ENCODE measurements at places on chromosomes 11 and 22. TPM values are rescaled to one million over a fixed set of nuclear protein-coding genes. Genes with fewer than 3 reads are reported as not detected.

DNA sequence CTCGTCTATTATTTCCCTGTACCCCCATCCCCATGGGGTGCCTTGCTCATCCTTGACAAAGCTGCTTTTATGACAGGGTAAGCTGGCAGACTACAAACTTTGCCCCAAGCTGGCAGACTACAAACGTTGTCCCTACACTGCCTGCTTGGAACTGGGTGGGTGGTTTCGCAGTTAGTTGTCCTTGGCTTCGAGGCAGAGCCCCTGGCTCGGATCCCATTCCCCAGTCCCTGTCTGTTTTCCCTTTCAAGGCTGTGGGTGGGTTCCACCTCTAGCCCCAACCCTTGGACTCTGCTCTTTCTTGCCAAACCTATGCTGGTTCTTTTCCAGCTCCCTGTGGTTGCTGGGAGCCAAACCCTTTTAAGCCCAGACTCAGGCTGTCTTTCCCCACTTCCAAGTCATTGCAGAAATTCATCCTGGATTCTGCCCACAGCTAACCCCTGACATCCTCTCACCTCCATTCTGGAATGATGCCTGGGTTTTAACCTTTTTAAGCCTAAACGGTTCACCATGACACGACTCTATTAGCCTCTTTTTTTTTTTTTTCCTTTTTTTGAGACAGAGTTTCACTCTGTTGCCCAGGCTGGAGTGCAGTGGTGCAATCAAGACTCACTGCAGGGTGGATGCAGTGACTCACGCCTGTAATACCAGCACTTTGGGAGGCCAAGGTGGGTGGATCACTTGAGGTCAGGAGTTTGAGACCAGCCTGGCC lies 9.2 kb upstream of the RBM14 start:
- DNase-seq = peak; percentile 65

DNA sequence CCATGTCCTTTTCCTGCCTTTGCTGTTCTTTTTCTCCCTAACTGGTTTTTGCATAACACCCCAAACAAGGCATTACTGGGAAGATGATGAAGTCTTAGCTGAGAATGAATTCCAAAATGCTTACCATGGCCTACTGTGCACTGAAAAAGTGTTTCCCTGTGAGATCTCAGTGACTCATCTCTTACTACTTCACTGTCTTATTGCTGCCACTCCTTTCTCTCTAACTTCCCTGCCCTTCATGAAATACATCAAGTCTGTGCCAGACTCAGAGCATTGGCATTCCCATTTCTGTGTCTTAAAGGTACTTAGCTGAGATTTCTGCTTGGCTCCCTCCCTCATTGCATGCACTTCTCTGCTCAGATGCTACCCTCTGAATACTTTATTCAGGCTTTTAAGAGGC lies 49.1 kb upstream of the MUC15 start:
- DNase-seq = peak; percentile 44

MAPK8IP2 gene
- 5.5 TPM for total RNA-seq

- DNase-seq = no peak
These were observed 23.2 kb upstream of the BIRC3 start for GRCh38 chr11:102293873-102294601.

RAC2 gene
- 16.2 TPM for total RNA-seq

KCNQ1 gene
- total RNA-seq = not detected

ACR gene
- not detected for total RNA-seq

- no peak for DNase-seq
These were observed 37.0 kb upstream of the PRDM11 start for GRCh38 chr11:45109400-45109799.

DNA sequence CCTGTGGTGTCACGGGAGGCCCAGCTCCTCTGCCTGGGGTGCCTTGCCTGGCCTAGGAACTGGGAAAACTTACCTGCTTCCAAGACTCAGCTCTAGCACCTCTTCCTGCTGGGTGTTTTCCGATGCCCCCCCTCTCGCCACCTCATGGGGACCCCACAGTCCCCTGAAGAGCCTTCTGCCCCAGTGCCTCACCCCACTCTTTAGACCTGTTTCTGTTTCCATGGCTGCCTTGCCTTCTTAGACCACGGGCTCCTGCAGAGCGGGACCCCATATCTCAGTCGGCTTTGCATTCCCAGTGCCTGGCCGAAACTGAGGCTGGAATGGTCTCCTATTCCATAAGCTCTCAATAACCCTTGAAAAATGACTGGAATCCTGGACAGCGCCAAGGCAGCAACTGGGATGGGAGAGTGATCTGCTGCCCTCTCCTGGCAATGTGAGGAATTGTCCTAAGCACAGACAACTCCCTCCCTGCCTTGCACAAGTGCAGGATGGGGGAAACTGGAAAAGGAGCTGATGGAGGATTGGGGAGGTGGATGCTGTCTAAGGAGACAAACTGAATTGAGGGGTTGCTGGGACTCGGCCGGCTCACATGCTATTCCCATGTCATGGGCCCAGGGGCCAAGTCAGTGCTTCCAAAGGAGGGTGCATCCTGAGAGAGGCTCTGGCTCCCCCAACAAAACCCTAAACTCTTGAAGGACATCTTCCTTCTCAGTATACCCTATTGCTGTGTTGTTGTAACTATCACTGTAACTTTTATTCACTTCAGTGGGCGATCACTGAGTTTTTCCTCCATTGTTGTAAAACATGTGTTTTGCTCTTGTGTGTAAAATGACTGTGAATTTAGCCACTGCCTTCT lies 26.6 kb upstream of the IL17RA start:
- peak; percentile 60 for DNase-seq

- no peak for DNase-seq
These were observed 757.5 kb downstream of the NELL1 start for GRCh38 chr11:21426931-21427330.

- no peak for DNase-seq
These were observed 1.8 kb downstream of the SYTL2 start for GRCh38 chr11:85809191-85809590.

DNA sequence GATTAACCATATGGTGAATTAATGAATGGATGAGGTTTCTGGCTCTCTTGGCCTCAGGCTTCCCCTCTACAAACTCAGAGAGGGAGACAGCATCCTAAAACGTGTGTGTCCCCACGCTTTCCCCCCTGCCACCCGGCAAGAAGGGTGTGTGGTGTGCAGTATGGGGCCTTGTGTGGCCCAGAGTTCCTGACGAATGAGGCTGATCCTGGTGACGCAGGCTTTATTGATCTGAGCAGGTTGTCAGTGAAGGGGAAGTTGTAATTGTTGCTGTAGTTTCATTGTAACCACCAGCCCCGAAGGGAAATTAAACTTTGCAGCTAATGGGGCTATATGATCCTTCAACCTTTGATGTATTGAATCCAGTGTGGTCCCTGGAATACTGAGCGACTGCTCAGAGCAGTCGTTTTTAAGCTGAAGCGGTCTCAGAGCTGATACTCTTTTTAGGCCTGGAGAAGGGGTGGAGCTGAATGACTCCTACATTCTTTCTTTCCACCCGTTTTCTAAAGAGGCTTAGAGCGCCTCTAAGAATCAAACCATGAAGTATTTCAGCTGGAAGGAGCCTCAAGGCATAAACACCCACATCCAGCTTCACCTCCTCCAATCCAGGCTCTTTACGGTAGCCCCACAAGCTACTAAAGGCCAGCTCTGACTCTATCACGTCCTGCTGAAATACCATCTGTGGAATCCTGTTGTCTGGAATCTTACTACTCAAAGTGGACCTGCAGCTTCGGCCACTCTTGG lies 284.7 kb downstream of the MIAT start:
- no peak for DNase-seq

OR51B5 gene
- total RNA-seq = not detected

FBLN1 gene
- total RNA-seq = 85.4 TPM

- no peak for DNase-seq
These were observed 44.7 kb downstream of the MICAL2 start for GRCh38 chr11:12154871-12155668.

DGCR8 gene
- total RNA-seq = 8.8 TPM

DNA sequence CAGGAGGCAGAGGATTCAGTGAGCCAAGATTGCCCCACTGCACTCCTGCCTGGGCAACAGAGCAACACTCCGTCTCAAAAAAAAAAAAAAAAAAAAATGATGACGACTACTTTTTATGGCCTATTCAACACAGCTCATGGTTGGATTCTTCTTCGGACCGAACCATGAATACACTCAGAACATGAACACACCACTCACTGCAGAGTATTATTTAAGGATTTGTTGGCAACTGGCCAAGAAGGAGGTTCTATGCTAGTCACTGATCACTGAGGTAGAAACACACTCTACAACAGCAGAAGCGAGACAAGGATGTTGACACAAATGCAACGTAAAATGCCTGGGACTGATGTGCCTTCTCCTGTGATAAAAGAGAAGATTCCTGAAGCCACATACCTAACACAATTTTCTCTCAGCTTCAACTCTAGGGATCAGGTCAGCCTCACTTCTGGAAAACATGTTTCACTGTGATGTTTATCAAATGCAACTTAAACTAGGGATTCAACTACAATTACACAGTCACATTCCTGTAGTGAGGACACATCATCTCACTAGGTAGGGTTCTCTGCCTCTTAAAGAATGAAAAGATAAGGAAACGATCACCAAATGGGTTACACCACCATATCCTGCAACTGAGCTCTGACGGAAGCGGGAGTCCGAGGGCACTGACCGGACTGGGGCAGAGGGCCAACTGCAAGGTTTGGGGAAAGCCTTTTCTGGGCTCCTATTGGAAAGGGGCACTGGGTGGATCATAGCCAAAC lies 82.5 kb downstream of the SGSM3 start:
- DNase-seq = no peak

- peak; percentile 40 for DNase-seq
These were observed 18.4 kb downstream of the TUB start for GRCh38 chr11:8099291-8099899.

DNA sequence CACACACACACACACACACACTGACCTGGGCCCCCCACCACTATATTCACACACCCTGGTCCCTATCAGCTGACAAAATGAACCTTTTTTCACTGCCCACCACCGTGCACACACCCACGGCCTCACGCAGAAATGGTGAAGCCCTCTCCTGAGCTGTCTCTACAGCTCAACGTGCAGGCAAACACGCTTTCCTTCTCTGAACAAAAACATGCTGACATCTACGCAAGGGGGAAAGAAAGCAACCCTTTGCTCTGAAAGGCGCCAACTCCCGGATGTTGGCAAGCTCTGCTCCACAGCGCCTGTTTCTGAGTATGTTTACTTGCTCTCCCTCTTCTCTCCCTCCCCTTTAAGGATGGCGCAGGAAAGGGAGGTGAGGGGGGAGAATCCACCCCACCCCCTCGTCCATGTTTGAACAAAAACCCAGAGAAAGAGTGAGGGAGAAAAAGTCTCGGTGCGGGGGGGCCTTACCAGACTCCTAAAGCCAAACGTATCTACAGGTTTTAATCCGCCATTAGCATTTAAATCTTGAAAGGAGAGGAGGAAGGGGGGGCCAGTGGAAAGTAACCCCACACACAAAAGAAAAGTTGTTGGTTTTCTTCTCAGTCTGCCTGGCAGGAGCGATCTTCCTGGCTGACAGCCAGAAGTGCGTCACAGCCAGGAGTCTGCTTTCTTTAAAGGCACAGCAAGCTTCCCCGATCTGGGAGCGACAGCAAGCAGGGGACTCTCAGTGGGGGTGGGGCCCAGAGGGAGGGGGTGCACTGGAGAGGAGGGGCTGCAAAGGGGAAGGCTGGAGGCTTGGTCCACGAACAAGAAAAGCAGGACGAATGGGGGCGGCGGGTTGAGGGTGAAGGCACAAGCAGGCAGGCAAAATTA lies 39.6 kb downstream of the NUMA1 start:
- DNase-seq = peak; percentile 95

OR5A1 gene
- total RNA-seq = not detected

IGLL1 gene
- total RNA-seq = not detected

- no peak for DNase-seq
These were observed 81.4 kb upstream of the AKIP1 start for GRCh38 chr11:8829556-8829955.

FAM83F gene
- not detected for total RNA-seq

GRCh38 chr11:44793350-44794090 lies 66.8 kb downstream of the TSPAN18 start:
- DNase-seq = no peak

- no peak for DNase-seq
These were observed 9.9 kb upstream of the CUL5 start for GRCh38 chr11:107998761-107999160.

APOBEC3C gene
- total RNA-seq = 3.5 TPM

DCHS1 gene
- not detected for total RNA-seq

DNA sequence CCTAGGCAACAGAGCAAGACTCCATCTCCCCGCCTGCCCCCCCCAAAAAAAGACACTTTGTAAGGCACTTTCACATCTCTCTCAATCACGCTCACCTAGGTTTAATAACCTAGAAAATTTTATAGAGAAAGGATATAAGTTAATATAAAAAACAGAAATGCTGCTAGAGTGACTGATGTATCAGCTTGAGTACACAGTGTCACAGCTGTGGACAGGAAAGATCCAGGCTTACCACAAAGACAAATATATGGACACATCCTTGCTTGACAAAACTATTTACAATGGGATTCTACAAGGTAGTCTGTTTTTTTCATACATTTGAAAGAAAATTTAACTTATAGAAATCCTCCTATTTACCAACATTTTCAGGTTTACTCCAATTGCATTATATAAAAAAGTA lies 96.7 kb downstream of the ABTB2 start:
- DNase-seq = no peak

DNA sequence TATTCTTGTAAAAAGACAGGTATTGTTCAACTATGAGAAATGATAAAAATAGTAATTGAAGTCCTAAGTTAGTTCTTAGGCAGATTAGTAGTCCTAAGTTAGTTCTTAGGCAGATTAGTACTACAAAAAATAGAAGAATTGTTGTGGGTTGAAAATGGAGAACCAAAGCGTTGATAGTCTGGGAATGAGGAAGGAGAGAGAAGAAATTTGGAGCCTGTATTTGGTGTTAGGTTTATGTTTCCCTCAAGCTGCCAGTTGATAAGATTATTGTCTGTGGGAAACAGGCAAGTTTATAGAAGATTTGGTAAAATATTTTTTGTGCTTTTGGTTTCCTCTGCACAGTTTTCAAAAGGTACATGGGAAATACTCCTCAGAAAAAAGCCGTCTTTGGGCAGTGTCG lies 3.6 kb downstream of the BCO2 start:
- DNase-seq = no peak

Measured in Caki2 (cell line).